Right forelimb (tissue), 1 donor: ENCODE measurements at places on chromosomes 5 and 9.

DNA sequence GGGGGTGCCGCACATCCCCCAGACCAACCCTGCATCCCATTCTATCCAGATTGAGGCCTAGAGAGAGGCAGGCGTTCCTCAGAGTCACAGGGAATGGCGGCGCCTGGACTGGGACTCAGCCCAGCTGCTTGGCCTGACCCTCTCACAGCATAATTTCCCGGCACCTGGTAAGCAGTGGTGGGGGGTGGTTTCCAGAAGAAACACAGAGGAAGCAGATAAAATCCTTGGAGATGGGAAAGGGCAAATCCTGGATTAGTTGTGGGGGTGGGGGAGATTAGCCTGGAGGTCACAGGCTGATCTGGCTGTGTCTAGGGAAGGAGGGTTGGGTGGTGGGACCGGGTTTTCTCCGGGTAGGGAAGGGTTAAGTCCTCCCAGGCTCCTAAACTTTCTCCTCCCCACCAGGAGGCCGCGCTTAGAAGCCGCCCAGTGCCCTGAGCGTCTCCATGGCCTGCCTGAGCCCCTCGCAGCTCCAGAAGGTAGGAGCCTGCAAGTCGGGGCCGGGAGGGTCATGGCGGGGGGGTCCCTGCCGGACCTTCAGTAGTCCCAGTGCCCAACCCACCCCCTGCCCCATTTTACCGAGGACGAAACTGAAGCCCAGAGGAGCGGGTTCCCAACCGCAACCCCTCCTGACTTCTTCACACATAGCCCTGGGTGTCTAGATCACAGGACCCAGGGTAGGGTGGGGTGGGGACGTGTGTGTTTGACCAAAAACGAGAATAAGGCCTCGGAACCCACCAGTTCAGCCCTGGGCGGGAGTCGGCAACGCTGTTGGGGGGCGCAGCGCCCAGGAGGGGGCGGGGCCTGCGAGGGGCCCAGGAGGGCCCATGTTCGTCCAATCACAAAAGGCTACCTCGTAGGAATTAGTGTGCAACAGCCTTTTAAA lies 1.3 kb downstream of the PHYHD1 start:
- peak; percentile 85 for DNase-seq

GRCh38 chr9:76926324-76926741 lies 20.4 kb upstream of the PRUNE2 start:
- no peak for DNase-seq

DNA sequence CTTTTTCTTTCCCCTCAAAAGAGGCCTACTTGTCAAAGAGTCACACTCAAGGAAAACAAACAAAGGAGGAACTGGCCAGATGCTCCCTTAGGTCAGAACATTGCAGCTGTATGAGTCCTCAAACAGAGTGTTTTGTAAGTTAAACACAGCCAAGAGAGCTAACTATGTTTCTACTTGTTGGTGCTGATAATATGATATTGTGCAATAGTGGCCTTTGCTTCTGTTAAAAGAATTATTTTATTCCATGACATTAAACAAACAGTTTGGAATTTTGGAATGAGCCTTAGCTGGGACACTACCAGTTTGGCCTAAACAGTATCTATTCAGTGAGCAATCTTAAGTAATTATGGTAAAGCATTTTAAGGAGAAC lies 56.0 kb upstream of the TPD52L3 start:
- DNase-seq, result no peak

DNA sequence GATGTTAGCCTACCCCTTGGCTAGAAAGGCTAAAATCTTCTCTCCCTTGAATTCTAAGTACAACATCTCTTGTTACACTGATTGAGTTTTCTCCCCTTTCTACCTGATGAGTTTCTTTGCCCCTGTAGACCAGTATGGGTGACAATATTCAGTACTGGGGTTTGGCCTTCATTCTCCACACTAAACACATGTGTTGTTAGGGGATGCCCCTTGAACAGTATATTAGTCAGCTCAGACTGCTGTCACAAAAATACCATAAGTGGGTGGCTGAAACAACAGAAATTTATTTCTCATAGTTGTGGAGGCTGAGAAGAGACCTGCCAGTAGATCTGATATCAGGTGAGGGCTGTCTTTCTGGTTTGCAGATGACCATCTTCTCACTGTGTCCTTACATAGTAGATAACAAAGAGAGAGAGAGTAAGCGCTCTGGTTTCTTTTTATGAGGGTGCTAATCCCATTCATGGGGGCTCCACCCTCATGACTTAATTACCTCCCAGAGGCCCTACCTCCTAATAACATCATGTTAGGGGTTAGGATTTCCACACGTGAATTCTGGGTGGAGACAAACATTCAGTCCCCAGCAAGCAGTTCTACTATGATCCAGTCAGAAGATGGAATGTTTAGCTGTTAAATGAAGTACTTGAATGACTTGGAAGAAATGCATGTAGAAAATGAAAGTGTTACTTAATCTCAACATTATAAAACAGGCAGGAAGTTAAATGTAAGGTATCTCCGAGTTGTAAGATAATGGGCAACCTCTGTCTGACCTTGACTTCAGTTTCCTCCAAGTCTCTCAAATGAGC lies 17.5 kb downstream of the VLDLR start:
- DNase-seq, result no peak
